ENCODE measurements at places on chromosomes 7 and 10. TPM values are rescaled to one million over a fixed set of nuclear protein-coding genes. Genes with fewer than 3 reads are reported as not detected.

DNA sequence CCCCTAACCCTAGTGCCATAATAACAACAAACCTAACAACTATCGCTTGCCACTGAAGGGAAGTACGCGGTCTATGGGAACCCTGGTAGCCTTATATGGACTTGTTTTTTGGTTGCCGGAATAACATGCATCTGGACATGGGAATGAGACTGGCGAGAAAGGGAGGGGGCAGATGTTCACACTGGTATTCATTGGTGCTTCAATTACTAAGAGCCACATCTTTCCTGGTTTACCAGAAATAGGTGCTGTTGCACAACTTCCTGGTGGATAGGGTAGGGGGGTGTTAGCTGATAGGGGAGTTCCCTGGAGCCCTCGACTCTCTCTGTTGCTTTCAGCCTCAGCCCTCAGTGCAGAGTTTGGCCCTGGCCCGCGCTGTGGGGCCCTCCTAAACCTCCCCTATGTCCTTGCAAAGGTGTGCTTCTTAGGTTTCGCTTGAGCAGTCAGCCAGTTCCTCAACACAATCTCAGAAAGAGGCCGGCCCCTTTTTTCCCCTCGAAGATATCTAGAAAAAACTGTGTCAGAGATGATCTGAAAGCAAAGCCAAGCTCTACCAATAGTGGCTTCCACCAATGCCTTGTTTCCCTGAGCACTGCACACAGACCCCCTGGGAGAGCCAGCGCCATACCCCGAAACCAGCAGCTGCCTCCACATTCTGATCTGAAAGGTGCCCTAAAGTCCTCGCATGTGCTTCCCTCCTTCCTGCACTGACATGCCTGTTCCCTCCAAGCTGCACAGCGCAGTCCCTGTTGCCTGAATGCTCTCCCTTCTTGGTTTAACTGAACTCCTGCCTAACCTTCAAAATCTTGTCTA is 13.5 kb downstream of the TBXAS1 start:
- no peak for DNase-seq
- no peak overlapping the region for H3K27ac ChIP-seq
- H3K36me3 ChIP-seq: no peaks in the 10 kb centered on the region
- H3K4me3 ChIP-seq: no peak overlapping the region

GPR37 gene
- total RNA-seq: not detected

CYP3A5 gene
- not detected for total RNA-seq

DNA sequence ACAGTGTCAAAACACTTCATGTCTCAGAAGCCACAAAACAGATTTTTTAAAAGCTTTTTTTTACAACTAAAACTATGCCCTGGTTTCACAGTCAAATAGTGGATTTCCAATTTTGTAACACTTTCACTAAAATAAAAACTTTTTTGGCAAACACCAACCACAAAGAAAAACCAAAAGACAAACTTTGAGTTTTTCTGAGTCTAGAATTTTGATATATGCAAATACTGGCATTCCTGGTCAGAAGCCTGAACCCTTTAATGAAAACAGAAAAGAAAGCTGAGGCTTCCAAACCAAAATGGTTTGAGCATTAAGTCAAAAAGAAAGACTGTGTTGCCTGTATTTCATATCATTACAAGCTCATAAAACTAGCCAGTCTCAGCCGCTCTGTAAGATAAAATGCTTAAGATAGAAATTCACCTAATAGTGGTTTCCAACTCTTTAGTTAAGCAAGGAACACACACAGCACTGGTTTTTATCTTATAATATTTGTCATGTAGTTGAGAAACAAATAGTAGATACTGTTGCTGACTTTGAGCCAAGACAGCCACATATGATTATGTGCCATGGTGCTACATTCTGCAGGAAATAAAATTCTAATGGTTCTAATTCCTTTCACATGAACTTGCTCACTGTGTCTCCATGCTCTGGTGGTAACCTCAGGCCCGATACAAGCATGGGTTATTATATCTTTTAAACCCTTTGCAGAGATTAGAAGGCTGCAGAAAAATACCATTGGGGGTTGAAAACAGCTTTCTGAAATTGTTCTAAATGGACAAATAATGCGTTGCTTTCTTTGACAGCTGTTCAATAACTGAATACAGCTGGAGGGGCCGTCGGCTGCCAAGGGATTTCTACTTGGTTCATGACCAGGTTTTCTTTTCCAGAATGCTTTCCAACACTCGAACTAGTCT is 49.4 kb downstream of the FAM171A1 start:
- no peak for DNase-seq
- peaks cover 6% of the 10 kb centered on the region for H3K4me1 ChIP-seq
- no peaks in the 10 kb centered on the region for H3K36me3 ChIP-seq
- peaks cover 7% of the 10 kb centered on the region for H3K27me3 ChIP-seq
- no peak overlapping the region for H3K27ac ChIP-seq

GRCh38 chr7:155685070-155685790 is 40.8 kb downstream of the RBM33 start:
- peaks cover 41% of the 10 kb centered on the region for H3K4me1 ChIP-seq
- H3K27me3 ChIP-seq: no peaks in the 10 kb centered on the region
- H3K4me3 ChIP-seq: peak overlapping the region; percentile 52
- H3K36me3 ChIP-seq: peaks cover 70% of the 10 kb centered on the region
- DNase-seq: peak; percentile 71
- peak overlapping the region; percentile 75 for H3K27ac ChIP-seq

DNA sequence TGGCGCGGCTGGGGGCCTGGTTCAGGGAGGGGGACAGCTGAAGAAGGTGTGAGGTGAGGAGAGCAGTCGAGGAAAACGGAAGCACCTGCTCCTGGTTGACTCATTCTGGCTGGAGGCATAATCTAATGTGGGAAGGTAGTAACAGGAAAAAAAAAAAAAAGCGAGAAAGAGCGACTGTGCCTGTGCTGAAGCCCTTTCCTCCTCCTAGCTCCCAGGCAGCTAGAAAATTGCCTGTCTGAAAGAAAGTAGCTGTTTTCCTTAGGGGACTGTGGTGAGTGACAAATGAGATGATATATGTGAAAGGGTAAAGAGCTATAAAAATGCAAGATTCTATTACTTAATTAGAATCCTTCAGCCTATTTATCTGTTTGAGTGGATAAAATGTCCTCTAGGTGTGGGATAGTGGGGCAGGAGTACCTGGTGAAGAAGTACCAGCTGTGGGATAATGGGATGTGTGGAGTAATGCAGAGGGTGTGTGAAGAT is 4.9 kb upstream of the MEST start:
- H3K36me3 ChIP-seq: peaks cover 2% of the 10 kb centered on the region
- no peak for DNase-seq
- H3K4me3 ChIP-seq: peak overlapping the region; percentile 66
